ENCODE measurements at places on chromosomes 2 and 18. TPM values are rescaled to one million over a fixed set of nuclear protein-coding genes. Genes with fewer than 3 reads are reported as not detected.
A peak's percentile ranks its signal among the peaks of the same experiment; 100 is the strongest.

DNA sequence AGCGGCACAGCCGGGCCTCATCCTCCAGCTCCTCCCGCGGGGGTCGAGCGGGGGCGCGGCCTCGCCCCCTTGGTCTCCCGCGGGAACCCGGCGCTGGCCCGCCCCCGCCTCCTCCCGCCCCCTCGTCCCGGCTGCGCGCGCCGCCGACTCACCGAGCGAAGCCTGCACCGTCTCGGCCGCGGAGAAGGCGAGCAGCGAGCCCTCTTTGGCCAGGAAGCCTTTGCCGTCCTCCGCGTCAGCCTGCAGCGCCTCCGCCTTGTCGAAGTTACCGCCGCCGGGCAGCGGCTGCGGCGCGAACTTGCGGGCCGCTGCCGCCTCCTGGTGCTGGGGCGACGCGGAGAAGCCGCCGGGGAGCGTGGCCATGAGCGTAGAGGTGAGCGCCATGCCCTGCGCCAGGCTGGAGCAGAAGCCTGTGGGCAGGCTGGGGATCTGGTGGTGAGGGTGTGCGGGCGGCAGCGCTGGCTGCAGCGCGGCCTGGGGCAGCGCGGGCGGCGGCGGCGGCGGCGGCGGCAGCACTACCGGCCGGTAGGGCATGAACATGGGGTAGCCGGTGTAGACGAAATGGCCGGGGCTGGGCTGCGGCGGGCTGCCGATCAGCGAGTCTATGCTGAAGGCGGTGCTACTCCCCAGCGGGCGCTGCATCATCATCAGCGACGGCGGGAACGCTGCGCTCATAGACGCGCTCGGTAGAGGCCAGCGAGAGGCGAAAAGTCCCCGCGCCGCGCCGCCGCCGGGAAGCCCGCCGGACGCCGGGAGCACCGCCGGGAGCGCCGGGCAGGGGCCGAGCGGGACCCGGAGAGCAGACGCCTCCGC lies 683 bp downstream of the GBX2 start:
- no peaks in the 10 kb centered on the region for H3K36me3 ChIP-seq
- H3K4me3 ChIP-seq, result no peak overlapping the region
- no peak overlapping the region for H3K27ac ChIP-seq
- no peak for DNase-seq
- peaks cover 18% of the 10 kb centered on the region for H3K27me3 ChIP-seq

GRCh38 chr2:232542715-232543467 lies 3.4 kb downstream of the CHRNG start:
- H3K36me3 ChIP-seq, result peaks cover 3% of the 10 kb centered on the region
- H3K4me1 ChIP-seq, result no peaks in the 10 kb centered on the region
- no peak overlapping the region for H3K27ac ChIP-seq
- H3K4me3 ChIP-seq, result no peak overlapping the region

- H3K27ac ChIP-seq, result no peak overlapping the region
- H3K4me3 ChIP-seq, result no peak overlapping the region
- H3K4me1 ChIP-seq, result no peaks in the 10 kb centered on the region
- H3K27me3 ChIP-seq, result no peaks in the 10 kb centered on the region
- no peak for DNase-seq
- H3K36me3 ChIP-seq, result no peaks in the 10 kb centered on the region
Measured at GRCh38 chr18:11324956-11325882, 175.8 kb upstream of the PIEZO2 start.

- no peaks in the 10 kb centered on the region for H3K36me3 ChIP-seq
- DNase-seq, result peak; percentile 20
- H3K27ac ChIP-seq, result no peak overlapping the region
- no peak overlapping the region for H3K4me3 ChIP-seq
Measured at GRCh38 chr2:135473567-135473966, 57.5 kb downstream of the ZRANB3 start.

GRCh38 chr2:67851016-67851415 lies 211.8 kb downstream of the C1D start:
- no peaks in the 10 kb centered on the region for H3K4me1 ChIP-seq
- peaks cover 7% of the 10 kb centered on the region for H3K27me3 ChIP-seq
- H3K36me3 ChIP-seq, result no peaks in the 10 kb centered on the region

GRCh38 chr2:15633043-15633970 lies 41.6 kb downstream of the DDX1 start:
- H3K27ac ChIP-seq, result no peak overlapping the region
- H3K36me3 ChIP-seq, result peaks cover 48% of the 10 kb centered on the region
- no peaks in the 10 kb centered on the region for H3K4me1 ChIP-seq
- H3K27me3 ChIP-seq, result no peaks in the 10 kb centered on the region
- H3K4me3 ChIP-seq, result no peak overlapping the region
- no peak for DNase-seq

DNA sequence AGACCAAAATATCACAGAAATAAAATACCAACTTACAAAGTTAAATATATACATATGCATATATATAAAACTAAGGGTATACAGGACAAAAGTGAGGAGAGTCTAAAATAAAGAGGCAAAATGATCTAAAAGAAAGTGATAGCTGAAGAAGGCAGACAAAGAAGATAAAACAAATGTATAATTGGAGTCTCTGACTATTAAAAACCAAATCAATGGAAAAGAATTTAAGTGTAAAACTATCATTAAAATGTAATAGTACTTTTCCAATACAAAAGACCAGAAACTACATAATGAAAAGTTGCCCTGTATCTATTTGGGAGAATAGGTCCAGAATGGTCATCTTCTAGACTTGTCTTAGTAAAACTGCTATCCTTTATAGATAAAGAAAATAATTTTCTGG lies 267.4 kb upstream of the KLHL14 start:
- H3K4me1 ChIP-seq, result no peaks in the 10 kb centered on the region
- H3K36me3 ChIP-seq, result no peaks in the 10 kb centered on the region
- no peak overlapping the region for H3K27ac ChIP-seq
- no peaks in the 10 kb centered on the region for H3K27me3 ChIP-seq
- DNase-seq, result no peak

GRCh38 chr2:218870984-218871344 lies 9.7 kb upstream of the WNT10A start:
- H3K36me3 ChIP-seq, result no peaks in the 10 kb centered on the region
- peak overlapping the region; percentile 45 for H3K4me3 ChIP-seq
- no peak for DNase-seq
- peaks cover 3% of the 10 kb centered on the region for H3K27me3 ChIP-seq
- H3K27ac ChIP-seq, result no peak overlapping the region

DNA sequence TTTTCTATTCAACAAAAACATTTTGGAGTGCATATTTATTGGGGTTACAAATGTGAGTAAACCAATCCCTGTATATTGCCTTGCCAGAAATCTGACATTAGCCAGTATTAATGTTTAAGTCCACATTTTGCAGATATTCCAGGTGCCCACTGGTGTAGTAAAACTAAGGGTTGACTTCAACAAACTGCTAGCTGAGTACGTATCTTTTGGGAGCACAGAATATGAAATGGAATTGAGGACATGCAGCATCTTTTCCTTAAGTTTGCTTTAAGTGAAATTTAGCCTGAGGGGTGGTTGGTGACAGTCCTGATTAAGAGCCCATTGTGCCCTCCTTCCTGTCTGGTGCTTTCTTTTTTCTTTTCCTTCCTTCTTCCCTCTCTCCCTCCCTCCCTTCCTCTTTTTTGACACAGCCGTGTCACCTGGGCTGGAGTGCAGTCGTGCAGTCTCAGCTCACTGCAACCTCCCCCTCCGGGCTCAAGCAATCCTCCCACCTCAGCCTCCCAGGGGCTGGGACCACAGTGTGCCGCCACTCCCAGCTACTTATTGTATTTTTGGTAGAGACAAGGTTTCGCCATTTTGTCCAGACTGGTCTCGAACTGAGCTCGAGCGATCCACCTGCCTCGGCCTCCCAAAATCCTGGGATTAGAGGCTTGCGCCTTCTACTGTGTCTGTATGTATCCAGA lies 1.6 kb downstream of the NUP35 start:
- no peak for DNase-seq
- H3K36me3 ChIP-seq, result peaks cover under 1% of the 10 kb centered on the region
- H3K4me3 ChIP-seq, result no peak overlapping the region
- peaks cover 15% of the 10 kb centered on the region for H3K4me1 ChIP-seq

DNA sequence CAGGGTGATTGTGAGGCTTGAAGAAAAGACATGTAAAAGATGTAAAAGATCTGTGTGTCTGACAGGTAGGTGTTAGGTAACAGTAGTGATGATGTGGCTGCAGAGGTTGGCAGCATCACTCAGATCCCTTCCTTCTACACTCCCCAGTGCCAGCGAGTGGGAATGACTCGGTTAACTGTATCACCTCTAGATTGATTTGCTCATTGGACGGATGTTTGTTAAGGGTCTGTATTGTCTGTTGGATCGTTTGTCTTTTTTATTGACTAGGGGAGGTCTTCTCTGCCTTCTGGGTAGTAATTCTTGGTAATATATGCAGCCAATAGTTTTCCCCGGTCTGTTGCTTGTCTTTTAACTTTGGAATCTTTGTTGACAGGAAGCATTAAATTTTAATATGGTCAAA lies 44.8 kb upstream of the CNGA3 start:
- no peaks in the 10 kb centered on the region for H3K36me3 ChIP-seq
- no peak overlapping the region for H3K4me3 ChIP-seq
- H3K4me1 ChIP-seq, result no peaks in the 10 kb centered on the region
- no peak overlapping the region for H3K27ac ChIP-seq
- no peak for DNase-seq

SNORC gene
- total RNA-seq, result 0.94 TPM

ATP6V1C2 gene
- 8.1 TPM for total RNA-seq

STK16 gene
- 29.0 TPM for total RNA-seq
